ENCODE measurements at places on chromosomes 1 and 21.

GRCh38 chr1:202274611-202275010 is 67.1 kb downstream of the UBE2T start:
- DNase-seq, result no peak

DNA sequence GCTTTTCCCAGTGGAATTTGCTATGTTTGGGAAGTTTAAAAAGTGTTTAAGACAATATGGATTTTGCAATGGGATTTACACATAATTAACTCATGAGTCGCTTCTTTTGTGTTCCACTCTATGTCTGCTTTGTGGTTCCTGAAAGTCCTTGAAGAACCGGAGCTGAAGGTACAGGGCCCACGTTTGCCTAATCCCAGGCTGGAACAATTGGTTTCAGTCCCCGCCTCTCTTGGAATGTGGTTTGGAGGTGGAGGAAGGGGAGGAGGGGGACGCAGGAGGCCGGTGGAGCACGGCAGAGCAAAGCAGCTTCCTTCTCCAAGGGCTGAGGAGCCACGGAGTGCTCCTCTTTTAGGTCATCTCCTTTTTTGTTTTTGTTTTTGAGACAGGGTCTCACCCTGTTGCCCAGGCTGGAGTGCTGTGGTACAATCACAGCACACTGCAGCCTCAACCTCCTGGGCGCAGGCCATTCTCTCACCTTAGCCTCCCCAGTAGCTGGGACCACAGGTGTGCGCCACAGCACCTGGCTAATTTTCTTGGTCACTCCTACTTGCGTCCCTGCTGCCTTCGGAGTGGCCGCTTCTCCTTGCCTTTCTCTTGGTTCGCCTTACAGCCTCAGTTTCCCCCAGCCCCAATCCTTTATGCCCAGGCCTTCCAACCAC is 129.5 kb upstream of the ERRFI1 start:
- DNase-seq, result no peak

- no peak for DNase-seq
Observed at GRCh38 chr1:87864676-87865075, 536.0 kb downstream of the LMO4 start.

DNA sequence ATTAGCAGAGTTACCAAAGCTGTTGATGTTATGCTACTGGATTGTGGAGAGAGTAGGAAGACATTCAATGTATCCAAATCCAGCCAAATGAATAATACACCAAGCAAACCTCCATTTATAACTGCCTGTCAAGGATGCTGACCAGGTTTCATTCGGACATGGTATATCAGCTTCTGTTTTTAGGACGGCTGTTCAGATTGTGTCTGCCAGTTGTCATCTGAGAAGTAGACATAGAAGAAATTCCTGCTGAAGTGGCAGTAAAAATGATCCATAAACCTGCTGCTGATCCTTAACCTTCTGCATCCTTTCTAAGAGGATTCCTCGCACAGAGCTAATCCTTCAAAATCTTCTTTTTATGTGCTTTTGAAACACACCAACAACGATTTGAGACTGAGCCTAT is 663.6 kb upstream of the PLXNA2 start:
- no peak for DNase-seq

DNA sequence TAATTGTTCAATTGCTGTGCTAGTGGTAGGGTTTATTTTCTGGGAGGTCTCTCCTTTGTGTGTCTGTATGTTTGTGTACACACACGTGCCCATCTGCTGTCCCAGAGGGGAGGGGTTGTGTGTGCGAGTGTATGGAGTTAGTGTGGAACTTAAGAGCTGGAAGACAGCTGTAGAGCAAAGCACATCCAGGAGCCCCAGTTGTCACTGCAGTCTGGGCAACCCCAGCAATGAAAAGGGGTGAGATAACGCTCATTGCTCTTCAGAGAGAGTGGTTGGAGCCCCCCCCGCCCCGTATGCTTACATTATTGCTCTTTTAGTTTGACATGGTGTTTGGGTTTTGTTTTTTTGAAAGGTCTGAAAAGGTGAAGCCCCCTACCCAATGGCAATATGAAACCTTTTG is 36.9 kb downstream of the NCF2 start:
- DNase-seq, result no peak

GRCh38 chr1:15120251-15120945 is 33.1 kb upstream of the TMEM51 start:
- DNase-seq, result no peak

All from HS-27A (cell line).